Activated naive CD8-positive, alpha-beta T cell treated with anti-CD3 and anti-CD28 coated beads, Interleukin-2, amount 50 U/mL, for 16 hours (primary cell): ENCODE measurements at places on chromosomes 7 and 10.
A peak's percentile ranks its signal among the peaks of the same experiment; 100 is the strongest.

DNA sequence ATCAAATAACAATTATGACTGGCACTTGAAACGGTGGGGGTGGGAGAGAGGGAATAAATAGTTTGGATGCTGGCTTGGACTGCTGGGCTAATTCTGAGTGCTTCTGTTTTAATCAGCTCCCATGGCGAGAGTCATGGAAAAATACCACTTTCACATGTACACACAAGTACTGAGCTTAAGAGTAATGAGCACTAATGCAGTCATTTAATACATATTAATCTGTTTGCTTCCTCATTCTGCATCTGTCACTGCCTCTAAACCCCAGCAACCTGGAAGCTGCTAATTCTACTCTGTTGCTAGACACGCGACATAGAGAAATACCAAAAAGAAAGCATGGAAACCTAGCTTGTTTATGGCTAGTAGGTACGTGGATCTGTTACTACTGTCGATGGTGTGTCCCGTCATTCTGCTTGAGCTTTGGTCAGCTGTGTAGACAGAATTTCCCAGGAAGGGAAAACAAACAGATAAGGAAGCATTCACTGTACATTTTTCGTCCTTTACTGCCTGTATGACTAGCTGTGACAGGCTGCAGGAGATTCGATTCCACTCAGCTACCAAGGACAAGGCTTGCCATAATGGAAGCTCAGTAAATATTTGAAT lies 238.8 kb downstream of the BAMBI start:
- DNase-seq, result no peak

GRCh38 chr7:103348452-103348851 lies 1.0 kb downstream of the PSMC2 start:
- DNase-seq, result no peak

- no peak for DNase-seq
Observed at GRCh38 chr7:68224041-68224741, 1227.6 kb downstream of the TYW1 start.

- no peak for DNase-seq
Observed at GRCh38 chr7:120774481-120774880, 83.5 kb downstream of the TSPAN12 start.

DNA sequence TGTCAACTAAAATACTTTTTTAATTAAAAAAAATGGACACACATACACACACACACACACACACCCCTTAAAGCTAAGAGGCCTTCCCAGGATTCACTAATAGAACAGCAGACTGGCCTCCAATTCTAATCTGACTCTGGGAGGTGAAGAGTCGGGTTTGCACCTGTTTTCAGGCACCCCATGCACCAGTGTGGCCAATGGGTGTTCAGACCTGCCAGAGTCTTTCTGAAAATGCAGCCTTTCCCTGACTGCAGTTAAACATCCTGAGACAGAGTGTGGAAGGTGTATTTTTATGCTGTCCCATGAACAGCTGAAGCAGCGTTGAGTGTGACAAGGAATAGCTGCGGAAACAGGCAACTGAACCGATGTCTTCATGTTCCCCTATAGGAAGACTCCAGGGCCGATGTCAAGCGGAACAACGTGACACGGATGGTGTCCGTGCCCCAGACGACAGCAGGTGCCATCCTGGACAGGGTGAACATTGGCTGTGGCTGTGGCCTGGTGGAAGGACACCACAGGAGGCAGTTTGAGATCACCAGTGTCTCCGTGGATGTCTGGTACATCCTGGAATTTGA lies 74.6 kb upstream of the LYZL2 start:
- no peak for DNase-seq

DNA sequence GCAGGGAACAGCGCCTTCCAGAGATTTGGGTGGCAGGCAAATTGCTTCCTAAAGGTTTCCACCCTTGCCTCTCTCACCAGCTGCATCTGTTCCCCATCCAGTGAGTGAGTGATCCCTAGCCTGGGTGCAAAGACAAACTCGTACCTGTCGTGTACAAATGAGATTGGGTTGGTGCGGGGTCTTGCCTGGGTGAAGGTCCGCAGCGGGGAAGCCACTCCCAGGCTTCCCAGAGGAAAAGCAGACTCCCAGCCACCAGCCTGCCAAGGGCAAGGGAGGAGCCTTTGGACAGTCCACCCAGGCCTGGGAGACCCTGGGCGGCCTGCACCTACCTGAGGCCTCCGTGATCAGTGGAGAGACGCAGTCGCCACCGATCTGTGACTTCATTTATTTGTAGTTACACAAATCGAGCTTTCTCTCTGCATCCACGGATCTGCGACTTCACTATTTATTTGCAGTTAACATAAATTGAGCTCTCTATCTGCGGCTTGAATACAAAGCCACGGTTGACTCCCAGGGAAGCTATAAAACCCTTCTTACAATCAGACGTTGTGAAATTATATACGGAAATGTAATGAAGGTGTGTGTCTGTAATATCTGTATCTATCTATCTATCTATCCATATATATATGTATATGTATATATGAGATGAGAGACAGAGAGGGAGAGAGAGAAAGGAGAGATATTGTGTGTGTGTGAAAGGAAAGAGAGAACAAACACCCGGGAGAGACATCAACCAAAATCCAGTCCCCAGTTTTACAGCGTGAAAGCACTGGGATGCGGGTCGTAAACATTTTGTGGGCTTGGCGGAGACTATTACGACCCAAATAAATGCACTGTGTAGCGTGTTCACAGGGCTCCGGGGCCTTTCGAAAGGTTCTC lies 3.0 kb upstream of the HOXA7 start:
- no peak for DNase-seq

- DNase-seq, result no peak
Observed at GRCh38 chr7:155587486-155587885, 41.1 kb upstream of the CNPY1 start.

DNA sequence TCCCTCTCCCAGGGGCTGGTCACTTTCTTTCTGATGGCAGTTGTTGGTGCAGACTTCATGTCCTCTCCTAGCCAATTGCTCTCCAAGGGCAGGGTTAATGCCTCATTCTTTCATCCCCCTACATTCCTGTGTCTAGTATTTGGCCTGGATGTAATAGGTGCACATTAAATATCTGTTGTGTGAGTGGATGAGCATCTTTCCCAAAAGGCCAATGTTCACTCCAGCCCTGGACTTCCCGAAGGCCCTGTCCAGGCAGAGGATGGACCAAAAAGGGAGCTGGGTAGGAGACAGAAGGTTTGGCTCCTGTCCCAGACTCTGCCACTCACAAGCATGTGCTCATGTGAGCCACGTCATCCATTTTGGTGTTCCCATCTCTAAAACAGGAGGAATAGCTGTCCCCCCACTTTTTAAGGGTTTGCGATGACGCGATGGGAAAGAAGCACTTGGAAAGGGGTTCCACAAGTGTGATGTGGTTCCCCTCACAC lies 47.5 kb downstream of the RGS10 start:
- no peak for DNase-seq

DNA sequence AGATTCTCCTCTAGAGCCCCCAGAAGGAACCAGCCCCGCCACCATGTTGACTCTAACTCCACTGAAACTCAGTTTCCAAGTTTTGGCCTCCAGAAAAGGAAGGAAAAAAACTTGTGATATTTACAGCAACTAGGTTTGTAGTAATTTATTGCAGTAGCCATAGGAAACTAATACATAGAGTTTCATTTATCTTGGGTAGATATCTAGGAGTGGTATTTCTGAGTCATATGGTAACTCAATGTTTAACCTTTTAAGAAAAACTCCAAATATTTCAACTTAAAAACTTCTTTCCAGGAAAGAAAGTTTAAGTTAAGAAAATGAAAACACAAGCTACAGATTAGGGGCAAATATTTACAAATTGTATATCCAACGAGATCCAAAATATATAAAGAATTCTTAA lies 576.7 kb downstream of the KCNMA1 start:
- no peak for DNase-seq

- DNase-seq, result no peak
Observed at GRCh38 chr7:52547308-52547910, 488.0 kb upstream of the POM121L12 start.

DNA sequence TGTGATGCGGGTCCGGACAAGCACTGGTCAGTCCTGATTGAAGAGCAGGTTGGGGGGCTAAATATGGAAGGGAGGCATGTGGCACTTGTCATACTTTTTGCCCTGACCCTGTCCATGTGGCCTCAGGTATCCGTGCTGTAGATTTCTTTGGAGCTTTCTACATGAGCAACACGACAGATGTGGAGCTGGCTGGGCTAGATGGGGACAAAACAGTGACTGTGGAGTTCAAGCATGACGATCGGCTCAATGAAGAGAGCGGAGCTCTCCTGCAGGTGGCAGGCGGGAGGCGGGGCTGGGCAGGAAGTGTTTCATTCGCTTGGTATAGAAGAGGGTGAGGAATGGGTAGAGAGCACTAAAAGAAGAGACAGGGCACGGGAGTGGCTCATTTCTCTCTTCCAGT lies 13.0 kb upstream of the CHCHD1 start:
- peak; percentile 11 for DNase-seq

GRCh38 chr7:83643739-83644138 lies 5.2 kb downstream of the SEMA3E start:
- DNase-seq, result no peak

- no peak for DNase-seq
Observed at GRCh38 chr7:43721193-43721806, 8.0 kb downstream of the COA1 start.

GRCh38 chr7:132182992-132183391 lies 393.3 kb downstream of the PLXNA4 start:
- DNase-seq, result no peak

- no peak for DNase-seq
Observed at GRCh38 chr7:85213500-85213899, 26.6 kb upstream of the SEMA3D start.

- no peak for DNase-seq
Observed at GRCh38 chr10:58867683-58868082, 308.8 kb upstream of the PHYHIPL start.

DNA sequence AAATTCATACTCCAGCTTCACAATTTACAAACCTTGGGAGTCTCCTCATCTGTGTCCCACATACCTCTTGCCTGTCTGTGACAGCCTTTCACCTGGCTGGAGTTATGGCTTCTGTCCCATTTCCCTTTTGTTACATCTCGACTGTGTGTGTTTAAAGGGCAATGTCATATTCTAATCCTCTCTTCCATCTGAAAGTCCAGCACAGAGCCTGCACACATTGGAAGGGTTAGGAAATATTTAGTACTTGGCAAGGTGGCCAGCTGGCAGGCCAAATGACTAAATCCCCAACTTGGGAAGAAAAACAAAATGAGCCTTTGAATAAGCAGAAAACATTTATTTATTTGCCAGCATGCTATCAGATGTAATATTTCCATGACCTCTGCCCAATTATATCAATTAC lies 120.1 kb upstream of the STK17A start:
- no peak for DNase-seq

- DNase-seq, result no peak
Observed at GRCh38 chr10:77163670-77164348, 473.8 kb downstream of the KCNMA1 start.

- DNase-seq, result no peak
Observed at GRCh38 chr7:129134356-129134987, 10.0 kb upstream of the TSPAN33 start.

- no peak for DNase-seq
Observed at GRCh38 chr10:36574207-36574606, 551.2 kb upstream of the ANKRD30A start.

DNA sequence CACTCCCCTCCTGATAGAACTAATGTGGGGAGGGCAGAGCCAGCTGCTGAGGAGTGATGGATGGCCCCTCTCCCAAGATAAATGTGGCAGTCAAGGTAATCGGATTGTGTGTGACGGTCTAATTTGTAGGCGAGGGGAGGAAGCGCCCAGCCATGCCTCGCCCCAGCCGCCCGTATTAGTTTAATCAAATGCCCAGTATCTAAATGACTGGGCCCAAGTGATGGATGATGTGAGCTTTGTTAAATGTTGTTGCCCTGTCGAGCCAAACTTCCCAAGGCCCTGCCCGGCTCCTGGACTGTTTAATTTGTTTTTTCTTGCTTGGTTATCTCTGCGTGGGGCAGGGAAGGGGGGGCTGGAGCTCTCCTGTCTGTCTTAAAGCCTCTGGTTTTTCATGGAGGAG lies 88.4 kb upstream of the PPIF start:
- no peak for DNase-seq

DNA sequence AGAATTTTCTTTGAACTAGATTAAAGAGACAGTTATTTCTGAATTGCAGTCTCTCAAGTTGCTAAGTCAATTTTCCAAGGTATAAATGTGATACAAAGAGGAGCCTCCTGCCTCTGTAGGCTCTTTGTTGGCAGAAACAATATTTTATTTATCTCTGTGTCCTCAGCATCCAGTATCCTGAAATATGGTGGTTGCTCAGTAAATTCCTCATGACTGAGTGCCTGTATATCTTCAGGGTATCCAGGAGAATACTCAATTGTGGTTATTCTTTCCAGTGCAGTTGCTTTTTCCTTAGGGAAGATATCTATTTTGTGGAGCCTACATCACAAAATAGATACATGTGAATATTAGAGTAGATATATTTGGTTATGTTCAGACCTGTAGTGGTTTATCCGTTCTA lies 144.8 kb upstream of the FERD3L start:
- no peak for DNase-seq
